ENCODE measurements at places on chromosomes 3 and 15. TPM values are rescaled to one million over a fixed set of nuclear protein-coding genes. Genes with fewer than 3 reads are reported as not detected.

The CNTN3 gene
- 0.74 TPM for total RNA-seq

The BCL2A1 gene
- total RNA-seq, result not detected

The ROPN1B gene
- not detected for total RNA-seq

The SLITRK3 gene
- not detected for total RNA-seq

The IQCF5 gene
- not detected for total RNA-seq

The ARGFX gene
- not detected for total RNA-seq

The ATG7 gene
- 142 TPM for total RNA-seq

The TEX55 gene
- not detected for total RNA-seq

The CSTA gene
- 15.2 TPM for total RNA-seq

The WDR93 gene
- 0.49 TPM for total RNA-seq

The ZNF502 gene
- 4.7 TPM for total RNA-seq

The HSPBAP1 gene
- 9.6 TPM for total RNA-seq

The GOLGA8R gene
- total RNA-seq, result 0.33 TPM

The CFAP92 gene
- 0.49 TPM for total RNA-seq

The ZPLD1 gene
- total RNA-seq, result 0.33 TPM

The FURIN gene
- 45.0 TPM for total RNA-seq

The GPR149 gene
- not detected for total RNA-seq

The EFL1 gene
- 36.7 TPM for total RNA-seq
